Fibroblast of the aortic adventitia (primary cell): ENCODE measurements at places on chromosomes 12 and 14. TPM values are rescaled to one million over a fixed set of nuclear protein-coding genes. Genes with fewer than 3 reads are reported as not detected.

DNA sequence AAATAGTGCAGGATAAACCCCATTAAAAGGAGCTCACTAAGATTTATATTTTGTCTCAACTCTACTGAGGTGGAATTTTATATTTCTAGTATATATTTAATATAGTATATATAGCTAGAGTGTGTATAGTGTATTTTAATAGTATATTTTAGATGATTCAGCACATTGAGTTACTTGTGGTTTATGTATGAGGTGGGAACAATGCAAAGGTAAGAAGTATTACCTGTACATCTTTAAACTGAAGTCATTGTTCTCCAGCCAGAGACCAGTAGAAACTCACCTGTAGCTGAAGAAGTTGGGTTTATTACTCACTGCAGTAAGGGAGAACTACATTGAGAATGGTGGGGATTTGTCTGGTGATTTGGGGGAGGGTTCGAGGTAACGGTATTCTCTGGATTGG, 15.9 kb downstream of the ETNK1 start:
- no peak for DNase-seq

Gene RHOF
- 10.9 and 13.1 TPM in 2 replicates for total RNA-seq

- DNase-seq = peak; percentile 13
Observed at GRCh38 chr12:118103201-118103600, 610 bp downstream of the VSIG10 start.

DNA sequence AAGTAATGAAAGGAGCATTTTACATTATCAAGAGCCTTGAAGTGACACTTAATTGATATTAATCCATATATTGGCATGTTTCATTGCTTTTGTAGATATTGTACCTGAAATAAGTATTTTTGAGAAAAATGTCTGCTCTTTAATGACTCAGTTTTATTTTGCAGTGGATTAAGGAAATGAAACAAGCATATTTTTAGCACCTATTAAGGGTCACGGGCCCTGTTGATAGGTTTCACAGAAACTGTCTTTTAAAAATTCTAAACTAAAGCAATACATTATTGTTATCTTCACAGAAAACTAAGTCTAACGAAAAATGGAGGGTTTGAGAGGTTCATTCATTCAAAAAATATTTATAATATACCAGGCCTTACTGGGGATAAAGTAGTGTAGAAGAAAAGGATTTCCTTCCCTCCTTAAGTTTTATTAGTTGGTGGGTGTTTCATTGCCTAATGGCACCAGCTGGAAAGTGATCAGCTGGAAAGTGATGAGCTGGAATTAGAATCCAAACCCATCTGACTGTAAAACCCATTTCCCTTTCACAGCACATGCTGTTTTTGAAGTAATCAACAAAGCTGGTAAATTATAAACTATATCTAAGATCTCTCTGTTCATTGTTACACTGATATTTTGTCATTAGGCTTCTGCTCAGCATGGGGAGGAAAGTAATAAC, 54.2 kb downstream of the PTPRQ start:
- no peak for DNase-seq

DNA sequence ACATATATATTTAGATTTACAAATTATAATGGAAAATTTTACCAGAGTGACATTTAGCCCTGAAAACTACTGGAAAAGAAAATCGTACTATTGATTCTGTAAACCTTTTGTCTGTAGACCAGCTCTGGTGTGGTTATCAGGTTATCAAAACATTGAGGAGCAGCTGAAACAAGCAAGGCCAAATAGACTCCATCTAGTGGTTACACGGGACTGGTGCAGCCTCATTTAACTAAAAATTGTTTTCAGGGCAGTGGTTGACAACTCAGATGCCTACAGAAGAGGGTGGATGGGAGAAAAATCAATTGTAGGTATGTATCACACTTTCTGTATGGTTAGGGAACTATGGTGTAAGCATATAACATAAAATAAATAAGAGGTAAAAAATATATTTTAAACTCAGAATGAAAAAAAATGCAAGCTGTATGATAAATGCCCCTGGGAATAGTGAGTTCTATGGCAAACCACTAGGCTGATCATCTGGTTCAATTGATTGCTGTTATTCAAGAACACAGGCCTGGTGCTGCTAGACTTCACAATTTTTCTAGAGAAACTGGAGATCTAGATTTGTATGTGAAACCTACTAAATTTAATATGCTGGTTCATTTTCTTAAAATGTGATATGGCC, 51.2 kb downstream of the ACSS3 start:
- peak; percentile 62 for DNase-seq

DNA sequence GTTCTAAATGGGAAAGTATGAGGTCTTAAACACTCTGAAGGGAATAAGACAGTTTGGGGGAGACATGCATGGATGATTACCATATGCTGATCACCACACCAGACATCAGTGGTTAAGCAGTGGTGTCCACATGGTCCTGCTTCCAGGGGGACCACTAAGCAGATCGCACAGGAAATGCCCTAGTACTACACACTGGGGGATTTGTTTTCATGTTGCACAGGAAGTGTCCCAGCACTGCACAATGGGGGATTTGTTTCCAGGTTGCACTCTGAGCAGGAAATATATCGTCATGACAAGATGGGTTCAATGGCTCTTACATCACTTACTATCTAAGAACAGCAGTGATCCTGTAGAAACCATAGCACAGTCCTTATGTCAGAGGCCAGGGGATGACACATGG, 245.5 kb downstream of the BCL11B start:
- DNase-seq = no peak

Gene KIF5A
- 0.72 and 1.8 TPM in 2 replicates for total RNA-seq

Gene KLHL33
- total RNA-seq = 0.18 and 0.65 TPM in 2 replicates

Gene RPS29
- 822 and 5,262 TPM in 2 replicates for total RNA-seq

- no peak for DNase-seq
Observed at GRCh38 chr12:3271639-3272038, 194.5 kb downstream of the TSPAN9 start.

GRCh38 chr12:115898670-115899069, 378.8 kb downstream of the MED13L start:
- no peak for DNase-seq

Gene DIO2
- total RNA-seq = 0.74 and 66.0 TPM in 2 replicates

GRCh38 chr14:66623838-66624237, 115.9 kb downstream of the GPHN start:
- no peak for DNase-seq

Gene PRH1
- total RNA-seq = 22.4 and 24.4 TPM in 2 replicates

Gene FOXN4
- total RNA-seq = not detected in 2 replicates

DNA sequence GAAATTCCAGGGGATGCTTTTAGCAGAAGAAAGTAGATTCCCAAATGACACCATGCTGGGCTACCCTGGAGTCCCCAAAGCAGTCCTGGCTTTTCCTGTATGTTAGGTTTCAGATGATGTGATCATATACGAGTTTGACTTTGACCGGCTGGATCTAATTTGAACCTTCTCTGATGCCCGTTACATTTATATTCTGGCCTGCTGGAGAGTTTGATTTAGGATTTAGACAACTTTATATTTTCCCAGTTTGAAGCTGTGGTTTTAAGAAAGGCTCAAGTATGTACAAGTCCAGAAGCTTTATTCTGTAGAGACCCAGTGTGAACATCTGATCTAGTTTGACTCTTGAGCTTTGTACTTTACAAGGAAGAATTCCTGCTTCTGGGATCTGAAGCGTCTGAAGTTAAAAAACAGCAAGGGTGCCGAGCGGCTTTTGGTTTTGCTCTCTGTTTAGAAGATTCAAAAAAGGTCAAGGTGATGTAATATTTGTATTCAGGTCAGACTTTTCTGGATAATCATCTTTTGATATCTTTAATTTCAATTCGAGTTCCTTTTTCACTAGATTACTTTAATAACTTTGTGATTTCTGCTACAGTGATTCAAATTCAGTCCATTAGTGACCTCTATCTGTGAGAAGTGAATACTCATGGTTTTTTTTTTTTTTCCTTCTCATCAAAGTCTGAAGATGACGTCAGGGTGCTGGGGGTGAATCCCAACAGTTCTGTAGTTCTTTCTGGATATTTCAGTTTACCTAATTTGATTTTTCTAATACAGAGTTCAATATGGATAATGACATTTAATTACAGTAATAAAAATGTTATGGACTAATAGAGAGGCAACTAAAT, 6.3 kb downstream of the FLRT2 start:
- DNase-seq = peak; percentile 79

GRCh38 chr14:106491851-106492250, 965.5 kb downstream of the TMEM121 start:
- DNase-seq = no peak

DNA sequence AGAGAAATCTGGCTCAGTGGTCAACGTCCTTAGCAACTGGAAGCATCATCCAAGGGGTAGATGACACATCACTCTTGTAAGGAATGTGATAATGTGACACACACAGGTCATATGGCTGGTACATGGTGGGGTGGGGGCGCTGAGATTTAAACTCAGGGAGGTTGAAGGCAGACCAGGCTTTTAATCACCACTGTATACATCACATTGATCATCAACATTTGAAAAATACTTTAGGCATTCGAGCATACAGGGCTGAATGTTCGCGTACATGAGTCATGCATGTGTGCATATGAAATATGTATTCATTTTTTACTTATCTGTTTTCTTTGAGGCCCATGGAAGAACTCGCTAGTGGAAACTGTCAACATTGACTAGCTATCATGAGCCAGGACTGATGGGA, 976.4 kb downstream of the VRK1 start:
- DNase-seq = no peak

Gene KLRK1
- not detected in 2 replicates for total RNA-seq

- peak; percentile 94 for DNase-seq
Observed at GRCh38 chr12:93813972-93814821, 137.0 kb downstream of the CRADD start.

DNA sequence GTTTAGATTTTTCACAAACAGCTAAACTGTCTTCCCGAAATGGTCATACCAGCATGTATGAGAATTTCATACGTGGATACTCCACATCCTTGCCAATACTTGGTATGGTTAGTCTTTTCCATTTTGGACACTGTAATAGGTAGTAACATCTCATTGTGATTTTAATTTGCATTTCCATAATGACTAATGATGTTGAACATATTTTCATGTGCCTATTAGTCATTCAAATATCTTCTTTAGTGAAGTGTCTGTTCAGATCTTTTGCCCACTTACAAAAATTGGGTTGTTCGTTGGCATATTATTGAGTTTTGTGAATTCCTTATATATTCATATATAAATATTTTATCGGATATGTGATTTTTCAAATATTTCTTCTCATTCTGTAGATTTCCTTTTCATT, 78.0 kb upstream of the GNG2 start:
- DNase-seq = no peak

Gene KRT82
- total RNA-seq = not detected in 2 replicates

Gene LMNTD1
- 1.3 TPM in 1 of 2 replicates, not detected in the other for total RNA-seq
